Mesothelial cell of epicardium (in vitro differentiated cells): ENCODE measurements at places on chromosomes 2 and 18.

DNA sequence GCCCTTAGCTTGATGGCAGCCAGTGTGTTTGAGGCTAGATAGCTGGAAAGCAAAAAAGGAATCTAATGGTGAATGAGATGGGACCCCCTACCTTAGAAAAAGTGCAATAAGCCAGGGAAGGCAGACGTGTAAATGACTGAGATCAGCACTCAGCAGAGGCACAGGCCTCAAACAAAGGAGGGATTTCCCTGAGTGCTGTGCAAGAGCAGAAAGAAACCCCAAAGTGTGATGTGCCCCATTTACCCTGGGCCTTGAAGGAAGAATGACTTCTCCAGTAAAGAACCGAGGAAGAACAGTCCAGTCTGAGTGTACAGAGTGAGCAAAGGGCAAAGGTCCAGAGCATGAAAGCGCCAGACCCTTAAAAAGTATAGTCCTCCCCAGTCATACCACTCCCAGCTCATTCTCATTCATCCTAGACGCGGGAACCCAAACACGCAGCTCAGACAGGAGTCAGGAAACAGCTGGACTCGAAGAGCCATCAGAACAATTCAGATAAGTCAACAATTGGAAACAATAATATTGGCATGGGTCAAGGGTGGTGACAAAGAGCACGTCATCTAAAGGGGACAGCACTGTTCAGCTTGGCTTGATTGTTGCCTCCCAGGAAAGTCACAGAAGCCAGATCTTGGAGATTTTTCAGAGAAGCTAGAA is 121.7 kb downstream of the INO80D start:
- DNase-seq, result no peak

GRCh38 chr2:31027549-31027948 is 110.7 kb downstream of the GALNT14 start:
- DNase-seq, result no peak

DNA sequence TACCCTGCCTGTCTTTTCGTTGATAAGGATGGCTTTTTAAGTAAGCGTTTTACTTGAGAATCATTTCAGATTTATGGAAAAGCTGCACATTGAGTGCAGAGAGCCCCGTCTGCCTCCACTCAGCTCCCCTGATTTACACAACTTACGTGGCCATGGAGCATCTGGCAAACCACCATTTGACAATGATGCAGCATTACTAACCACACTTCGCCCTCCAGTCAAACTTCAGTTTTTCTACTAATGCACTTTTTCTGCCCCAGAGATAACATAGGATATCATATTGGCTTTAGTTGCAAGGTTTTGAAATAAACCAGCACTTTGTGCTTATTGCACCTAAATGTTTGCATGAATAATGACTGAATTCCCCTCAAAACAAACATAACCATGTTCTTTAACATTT is 165.1 kb upstream of the TPO start:
- DNase-seq, result no peak

DNA sequence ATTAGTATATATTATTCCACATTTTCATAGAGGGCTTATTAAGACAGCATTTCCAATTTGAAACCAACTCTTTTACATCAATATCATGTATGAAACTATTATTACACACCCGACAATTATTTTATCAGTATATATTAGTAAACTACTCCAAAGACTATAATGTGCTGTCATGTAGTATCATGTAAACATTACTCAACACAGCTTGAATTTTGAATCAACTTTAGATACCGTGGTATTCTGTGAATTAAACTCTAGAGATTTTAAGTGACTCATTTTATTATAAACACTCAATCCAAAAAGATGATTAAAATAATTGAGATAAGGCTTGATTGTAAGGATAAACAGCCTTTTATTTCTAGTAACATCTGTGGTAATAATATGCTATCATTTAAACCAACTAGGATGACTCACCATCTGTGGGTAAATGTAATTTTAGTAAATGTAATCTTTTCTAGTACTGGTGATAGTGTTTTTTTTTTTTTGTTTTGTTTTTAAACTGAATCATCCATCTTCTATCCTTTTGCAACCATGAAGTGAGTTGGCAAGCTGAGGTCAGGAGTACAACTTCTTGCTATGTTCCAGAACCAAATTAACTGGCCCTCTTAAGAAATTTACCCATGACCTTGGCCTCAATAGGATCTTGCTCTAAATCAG is 144.3 kb upstream of the SMAD7 start:
- DNase-seq, result no peak

DNA sequence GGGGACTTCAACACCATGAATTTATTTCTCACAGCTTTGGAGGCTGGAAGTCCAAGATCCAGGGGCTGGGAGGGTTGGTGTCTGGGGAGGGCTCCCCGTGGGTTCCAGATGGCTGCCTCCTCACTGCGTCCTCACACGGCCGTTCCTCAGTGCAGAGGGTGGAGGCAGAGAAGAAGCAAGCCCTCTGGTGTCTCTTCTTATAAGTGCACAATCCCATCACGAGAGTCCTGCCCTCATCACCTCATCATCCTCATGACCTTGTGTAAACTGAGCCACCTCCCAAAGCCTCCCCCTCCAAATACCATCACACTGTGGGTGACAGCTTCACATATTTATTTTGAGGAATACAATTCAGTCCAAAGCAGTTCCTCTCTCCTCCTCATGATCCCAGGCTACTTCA is 26.3 kb downstream of the TMEM163 start:
- DNase-seq, result no peak

- DNase-seq, result no peak
Measured at GRCh38 chr18:28149810-28150420, 27.0 kb downstream of the CDH2 start.

DNA sequence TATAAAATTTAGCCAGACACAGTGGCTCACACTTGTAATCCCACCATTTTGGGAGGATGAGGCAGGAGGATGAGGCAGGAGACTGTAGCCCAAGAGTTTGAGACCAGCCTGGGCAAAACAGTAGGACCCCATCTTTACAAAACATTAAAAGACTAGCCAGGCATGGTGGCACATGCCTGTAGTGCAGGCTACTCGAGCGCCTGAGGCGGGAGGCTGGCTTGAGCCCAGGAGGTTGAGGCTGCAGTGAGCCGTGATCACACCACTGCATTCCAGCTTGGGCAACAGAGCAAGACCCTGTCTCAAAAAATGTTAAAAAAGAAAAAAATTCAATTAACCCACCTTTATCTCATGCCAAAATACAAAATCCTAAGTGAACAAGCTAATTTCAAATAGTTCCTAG is 4.0 kb downstream of the REV1 start:
- no peak for DNase-seq

- DNase-seq, result no peak
Measured at GRCh38 chr2:51105811-51106210, 73.9 kb upstream of the NRXN1 start.

- DNase-seq, result no peak
Measured at GRCh38 chr2:42217914-42218313, 48.8 kb downstream of the EML4 start.

GRCh38 chr2:172926785-172927640 is 148.6 kb upstream of the MAP3K20 start:
- no peak for DNase-seq
